ENCODE measurements at places on chromosomes 2 and 18.
A peak's percentile ranks its signal among the peaks of the same experiment; 100 is the strongest.

GRCh38 chr2:47950340-47951301 is 44.3 kb upstream of the FBXO11 start:
- no peak for DNase-seq

DNA sequence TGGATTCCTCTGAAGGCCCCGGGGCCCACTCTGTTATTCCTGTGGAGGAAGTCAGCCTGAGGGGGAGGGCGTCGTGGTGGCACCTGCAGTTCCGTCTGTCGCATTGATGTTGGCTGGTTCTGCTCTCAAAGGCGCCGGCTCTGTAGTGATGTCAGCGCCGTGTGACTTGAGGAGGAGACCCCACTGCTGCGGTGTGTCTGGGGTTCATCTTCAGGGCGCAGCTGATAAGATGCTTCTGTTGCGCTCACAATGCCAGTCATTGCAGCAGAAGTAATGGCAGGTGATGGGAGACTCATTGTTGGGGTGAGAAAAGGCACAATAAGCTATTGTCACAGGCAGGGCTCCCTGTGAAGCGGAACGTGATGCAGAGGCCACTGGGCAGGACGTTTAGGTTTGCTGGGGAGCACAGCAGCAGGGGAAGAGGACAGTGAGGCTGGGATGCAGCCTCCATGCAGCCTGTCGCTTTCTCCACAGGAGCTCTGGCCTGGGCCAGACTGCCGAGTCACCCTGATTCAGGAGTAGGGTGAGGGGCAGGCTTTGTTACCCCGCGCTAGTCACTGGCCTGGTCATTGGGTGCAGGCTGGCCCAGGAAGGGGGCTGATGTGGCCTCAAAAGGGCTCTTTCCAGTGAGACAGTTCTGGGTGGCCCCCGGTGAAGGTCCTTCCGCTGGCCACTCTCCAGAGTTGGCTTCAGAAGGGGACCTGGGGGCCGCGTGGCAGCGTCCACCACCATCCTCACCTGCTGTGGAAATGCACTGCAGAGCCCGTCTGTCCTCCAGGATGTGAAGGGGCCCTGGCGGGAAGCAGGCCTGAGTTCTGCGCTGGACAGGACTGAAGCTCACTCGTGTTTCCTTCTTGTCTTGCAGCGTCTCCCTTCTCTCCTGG is 42.9 kb downstream of the SH3BP4 start:
- DNase-seq = no peak

DNA sequence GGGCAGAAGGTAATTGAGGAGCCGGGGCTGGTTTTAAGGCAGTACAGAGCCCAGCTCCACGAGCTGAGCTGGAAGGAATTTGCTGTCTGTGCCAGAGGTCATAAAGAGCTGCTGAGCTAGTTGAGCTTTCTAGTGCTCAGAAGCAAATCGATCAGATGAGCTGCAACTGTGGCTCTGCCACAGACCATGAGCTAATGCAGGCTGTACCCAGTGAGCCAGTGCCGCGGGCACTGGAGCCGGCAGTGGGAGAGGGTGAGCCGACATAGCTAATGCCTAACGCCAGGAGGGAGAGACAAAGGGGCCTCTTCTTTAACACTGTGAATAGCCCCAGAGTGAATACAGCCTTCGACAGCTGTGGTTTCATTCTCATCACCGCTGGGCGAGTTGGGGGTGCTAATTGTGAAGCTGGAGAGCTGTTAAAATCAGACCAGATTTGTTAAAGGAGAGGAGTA is 410.1 kb upstream of the TCF4 start:
- DNase-seq = peak; percentile 81

- DNase-seq = no peak
Observed at GRCh38 chr2:241974096-241974495, 104.6 kb downstream of the RTP5 start.

GRCh38 chr2:197381641-197382040 is 53.2 kb downstream of the SF3B1 start:
- no peak for DNase-seq

GRCh38 chr2:74513605-74514367 is 464 bp upstream of the TLX2 start:
- peak; percentile 62 for DNase-seq

GRCh38 chr18:42807887-42808286 is 307.6 kb downstream of the RIT2 start:
- DNase-seq = no peak

GRCh38 chr2:214135966-214136365 is 274.9 kb upstream of the VWC2L start:
- DNase-seq = no peak

- no peak for DNase-seq
Observed at GRCh38 chr2:16373341-16373740, 292.3 kb downstream of the CYRIA start.

DNA sequence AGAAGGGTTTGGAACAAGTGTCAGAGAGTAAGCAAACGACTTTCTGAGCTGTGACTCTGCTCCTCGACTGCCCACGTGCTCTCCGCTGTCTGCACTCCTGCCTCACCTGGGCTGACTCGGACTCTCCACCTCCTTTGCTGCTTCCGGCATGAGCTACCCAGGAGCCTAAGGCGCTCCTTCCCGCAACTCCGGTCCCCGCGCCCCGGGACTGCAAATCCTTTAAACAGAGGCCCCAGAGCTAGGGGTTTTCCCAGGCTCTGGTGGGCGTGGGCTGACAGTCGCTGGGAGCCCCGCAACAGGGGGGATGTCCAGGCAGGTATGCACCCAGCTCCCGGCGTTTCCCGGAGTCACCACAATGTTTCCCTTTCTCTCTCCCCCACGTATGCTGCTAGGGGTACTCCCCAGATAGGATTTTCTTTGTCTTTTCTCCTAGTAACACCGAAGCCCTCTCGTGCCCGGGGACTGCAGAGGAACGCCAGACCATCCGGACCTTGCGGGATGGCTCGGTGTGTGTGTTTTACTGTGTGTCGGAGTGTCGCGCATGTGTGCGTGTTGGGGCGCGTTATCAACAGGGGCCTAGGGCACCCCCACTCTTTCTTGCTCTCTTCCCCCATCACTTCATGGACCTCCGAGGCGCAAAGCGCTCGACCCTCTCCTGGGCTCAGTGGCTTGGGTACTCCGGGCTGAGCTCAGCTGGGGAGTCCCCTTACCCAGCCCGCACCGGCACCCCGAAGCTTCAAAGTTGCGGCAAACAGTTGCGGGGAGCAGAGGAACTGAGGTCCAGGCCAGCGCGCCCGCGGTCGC is 691 bp upstream of the THSD7B start:
- DNase-seq = peak; percentile 64

DNA sequence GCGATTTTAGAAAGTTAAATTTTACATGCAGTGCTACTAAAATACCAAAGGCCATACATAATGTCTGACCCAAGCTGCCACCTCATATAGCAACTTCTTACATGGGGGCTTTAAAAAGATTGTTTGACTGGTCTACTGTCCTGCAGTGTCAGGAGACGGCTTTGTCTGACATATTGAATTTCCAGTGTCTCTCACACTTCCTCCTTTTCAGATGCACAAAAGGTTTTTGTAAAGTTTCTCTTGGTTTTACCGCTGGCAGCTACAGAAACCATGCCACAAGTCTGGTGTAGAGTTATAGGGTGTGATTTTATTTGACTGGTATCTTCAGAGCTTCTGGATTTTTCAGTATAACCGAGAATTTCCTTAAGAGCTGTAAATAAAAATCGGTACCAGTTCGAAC is 1.1 kb upstream of the ASAP2 start:
- DNase-seq = no peak

GRCh38 chr18:21449367-21450290 is 150.9 kb downstream of the ESCO1 start:
- DNase-seq = no peak

GRCh38 chr2:63741884-63742579 is 99.7 kb upstream of the UGP2 start:
- no peak for DNase-seq

GRCh38 chr2:30979822-30980245 is 158.4 kb downstream of the GALNT14 start:
- no peak for DNase-seq

- DNase-seq = no peak
Observed at GRCh38 chr2:3112131-3112530, 265.5 kb downstream of the EIPR1 start.

DNA sequence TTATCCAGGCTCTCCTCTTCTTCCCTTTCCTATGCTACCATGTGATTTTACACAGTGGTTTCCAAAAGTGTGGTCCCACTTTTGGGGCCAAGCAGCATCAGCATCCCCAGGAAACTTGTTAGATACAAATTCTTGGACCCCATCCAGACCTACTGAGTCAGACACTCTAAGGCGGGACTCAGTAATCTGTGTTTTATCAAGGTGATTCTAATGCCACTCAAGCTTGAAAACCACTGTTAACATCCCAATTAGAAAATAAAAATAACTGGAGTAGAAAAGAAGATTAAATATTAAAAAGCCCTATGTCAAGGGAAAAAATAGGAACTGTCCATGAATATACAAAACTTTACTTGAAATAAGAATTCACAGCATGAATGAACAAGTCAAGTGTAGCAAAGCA is 10.8 kb downstream of the DSG2 start:
- no peak for DNase-seq

GRCh38 chr2:36392571-36393255 is 37.1 kb downstream of the CRIM1 start:
- DNase-seq = no peak

- no peak for DNase-seq
Observed at GRCh38 chr2:183606718-183607085, 482.5 kb downstream of the NUP35 start.

DNA sequence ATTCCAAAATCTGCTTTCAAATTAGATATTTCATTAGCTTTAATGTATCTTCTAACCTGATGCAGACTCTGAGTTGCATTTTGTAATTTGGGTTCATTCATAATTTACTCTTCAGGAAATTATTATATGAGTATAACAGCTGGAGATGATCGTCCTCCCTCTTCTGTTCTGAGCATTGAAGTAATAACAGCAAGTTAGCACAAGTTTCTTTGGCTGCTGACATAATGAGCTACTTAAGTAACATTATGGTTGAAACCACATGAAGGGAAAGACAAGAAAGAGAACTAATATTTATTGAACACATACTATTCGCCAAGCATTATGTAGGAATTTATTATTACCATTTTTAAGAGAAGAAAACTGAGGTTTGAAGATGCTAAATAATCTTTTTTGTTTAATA is 75.1 kb downstream of the CPO start:
- DNase-seq = no peak

DNA sequence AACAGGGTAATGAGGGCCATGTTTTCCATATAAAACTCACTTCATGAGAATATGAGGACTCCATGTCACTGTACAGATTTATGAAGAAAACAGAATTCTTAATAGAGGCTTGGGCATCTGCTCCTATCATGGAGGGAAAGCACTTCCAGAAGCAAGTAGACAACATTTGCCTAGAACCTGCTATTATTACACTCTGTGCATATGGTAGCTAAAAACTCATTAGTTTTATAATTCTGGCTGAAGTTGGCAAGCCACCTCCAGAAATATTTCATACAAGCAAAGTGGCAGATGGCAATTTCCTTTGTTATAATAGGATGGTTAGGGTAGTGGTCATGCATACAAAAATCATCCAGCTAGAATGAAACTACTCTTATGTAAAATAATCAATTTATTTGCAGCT is 65.8 kb upstream of the TLK1 start:
- no peak for DNase-seq
